ENCODE measurements at places on chromosomes 5 and 9.

DNA sequence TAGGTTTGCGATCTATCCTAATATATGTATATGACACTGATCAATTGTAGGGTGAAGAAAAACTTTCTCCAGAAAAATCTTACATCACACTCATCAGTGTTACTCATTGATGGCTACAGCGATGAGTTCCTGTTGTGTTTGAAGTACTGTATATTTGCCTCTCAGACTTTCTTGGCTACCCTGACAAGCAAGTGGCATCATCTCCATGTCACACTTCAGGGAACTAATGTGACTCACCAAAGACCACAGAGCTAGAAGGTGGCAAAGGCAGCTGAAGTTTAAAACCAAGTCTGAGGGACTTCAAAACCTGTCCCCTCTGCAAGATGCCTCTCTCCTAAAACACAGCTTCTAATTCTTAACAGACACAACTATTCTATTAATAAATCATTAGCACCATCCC is 451.4 kb downstream of the CTNND2 start:
- no peak for DNase-seq

GRCh38 chr5:115496936-115497576 is 47.5 kb downstream of the FEM1C start:
- no peak for DNase-seq

DNA sequence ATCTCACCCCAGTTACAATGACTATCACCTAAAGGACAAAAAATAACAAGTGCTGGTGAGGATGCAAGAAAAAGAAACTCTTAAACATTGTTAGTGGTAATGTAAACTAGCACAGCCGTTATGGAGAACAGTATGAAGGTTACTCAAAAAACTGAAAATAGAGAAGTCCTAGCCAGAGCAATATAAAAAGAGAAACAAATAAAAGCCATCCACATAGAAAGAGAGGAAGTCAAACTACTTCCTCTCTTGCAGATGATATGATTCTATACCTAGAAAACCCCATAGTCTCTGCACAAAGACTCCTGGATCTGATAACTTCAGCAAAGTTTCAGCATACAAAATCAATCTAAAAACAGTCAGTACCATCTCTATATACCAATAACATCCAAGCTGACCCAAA is 221.5 kb upstream of the FAM174A start:
- no peak for DNase-seq

DNA sequence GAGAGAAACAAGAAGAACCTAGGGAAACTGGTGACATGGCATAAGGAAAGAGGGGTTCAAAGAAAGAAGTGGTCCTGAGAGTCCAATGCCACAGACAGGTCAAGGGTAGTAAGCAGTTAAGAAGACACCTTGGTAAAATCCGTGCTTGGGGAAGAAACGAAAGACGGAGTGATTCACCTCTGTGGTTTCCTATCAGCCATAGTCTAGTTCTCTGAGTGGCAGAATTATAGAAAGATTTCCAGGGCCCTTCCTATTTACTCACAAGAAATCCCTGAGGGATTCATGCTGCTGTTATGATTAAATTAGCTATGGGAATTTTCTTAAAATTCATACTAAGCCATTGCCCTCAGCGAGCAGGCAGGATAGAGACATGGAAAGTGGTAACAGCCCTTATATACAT is 31.7 kb downstream of the IL33 start:
- DNase-seq, result no peak

GRCh38 chr9:129355631-129356030 is 177.6 kb upstream of the IER5L start:
- DNase-seq, result no peak

All from PC-9 (cell line).